ENCODE measurements at places on chromosomes 1 and 21.

- DNase-seq = no peak
Observed at GRCh38 chr1:98084188-98084587, 163.4 kb upstream of the DPYD start.

- DNase-seq = no peak
Observed at GRCh38 chr1:23638786-23639241, 52.8 kb upstream of the RPL11 start.

DNA sequence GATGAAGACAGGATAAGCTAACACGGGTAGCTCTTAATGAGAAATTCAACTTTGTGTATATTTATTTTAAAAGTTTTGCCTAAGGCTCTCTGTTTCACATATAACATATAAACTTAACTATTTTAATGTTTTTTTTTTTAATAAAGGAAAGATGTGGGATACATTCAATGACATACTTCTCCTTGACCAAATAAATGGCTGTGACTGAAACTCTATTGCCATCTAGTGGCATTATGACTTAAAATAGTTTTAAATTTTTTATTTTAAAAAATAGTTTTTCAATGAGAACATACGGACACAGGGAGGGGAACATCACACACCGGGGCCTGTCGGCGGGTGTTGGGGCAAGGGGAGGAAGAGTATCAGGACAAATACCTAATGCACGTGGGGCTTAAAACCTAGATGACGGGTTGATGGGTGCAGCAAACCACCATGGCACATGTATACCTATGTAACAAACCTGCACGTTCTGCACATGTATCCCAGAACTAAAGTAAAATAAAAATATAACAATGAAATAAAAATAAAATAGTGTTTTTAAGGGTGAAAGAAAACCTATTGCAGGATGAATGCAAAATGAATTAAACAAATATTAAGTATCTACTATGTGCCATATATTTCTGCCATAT, 83.4 kb downstream of the LYST start:
- no peak for DNase-seq

- DNase-seq = no peak
Observed at GRCh38 chr1:82446955-82447354, 646.2 kb downstream of the ADGRL2 start.

DNA sequence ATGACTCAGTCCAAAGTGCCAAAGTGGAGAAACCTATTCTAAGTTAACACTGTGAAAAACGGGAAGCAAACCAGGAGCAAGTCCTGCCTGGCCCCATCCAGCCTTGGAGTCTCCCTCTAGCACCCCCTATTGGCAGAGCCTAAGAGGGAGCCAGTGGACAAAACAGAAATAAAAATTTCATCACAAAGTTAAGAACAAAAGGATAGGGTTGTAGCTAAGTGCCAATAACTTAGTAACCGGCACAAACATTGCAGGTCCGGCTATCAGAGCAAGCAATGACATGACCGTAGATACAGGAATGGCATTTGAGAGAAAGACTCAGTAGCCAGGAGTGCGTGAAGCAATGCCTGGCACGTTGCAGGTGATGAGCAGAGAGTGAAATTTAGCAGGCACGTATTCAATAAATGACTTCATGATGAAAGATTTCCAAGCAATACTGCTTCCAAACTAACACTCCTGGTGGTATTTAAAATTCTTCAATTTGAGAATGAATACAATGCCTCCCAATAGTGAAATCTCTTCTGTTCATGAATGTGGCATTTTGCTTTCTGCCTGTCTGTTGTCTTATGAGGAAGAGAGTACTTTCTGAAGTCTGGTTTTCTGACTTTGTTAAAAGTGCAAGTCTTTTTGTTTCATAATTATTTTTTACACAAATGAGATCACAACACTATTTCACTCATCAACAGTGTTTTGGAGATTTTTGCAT, 391.0 kb downstream of the OMA1 start:
- DNase-seq = no peak

GRCh38 chr1:173023343-173023742, 27.4 kb downstream of the TNFSF18 start:
- DNase-seq = no peak

DNA sequence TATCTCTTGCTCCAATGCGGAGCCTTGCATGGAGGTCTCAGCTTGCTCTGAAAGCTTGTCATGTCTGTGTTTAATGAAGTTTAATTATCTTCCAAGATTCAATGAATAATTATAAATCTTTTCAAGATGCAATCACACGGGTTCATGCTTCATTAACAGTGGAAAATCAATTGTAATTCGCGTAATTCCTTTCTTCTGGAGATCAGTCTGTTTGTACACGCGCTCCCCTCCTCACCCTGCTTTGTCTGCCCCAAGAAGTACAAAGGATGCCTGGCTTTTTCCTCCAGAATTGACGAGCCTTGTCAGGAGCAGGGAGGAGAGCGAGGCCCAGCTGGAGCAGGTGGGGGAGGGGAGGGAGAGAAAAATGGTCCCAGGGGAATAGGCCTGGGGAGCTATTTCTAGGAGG, 65.0 kb upstream of the DISP3 start:
- DNase-seq = no peak

DNA sequence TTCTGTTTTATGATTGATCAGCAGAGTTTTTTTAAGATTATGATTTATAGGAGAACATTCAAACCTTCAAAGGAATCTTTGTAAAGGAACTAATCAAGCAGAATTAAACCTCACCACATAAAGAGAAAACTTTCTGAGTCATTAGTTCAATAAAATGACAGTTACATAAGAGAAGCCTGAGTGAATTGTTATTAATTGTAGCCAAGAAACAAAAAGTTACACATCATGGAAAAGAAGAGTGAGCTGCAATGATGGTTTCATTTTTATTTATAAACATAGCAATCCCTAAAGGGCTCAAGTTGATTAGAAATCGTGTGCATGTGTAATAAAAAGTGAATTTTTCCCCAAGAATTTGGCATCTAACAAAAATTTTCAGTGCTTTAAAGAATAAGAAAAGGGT, 731.4 kb downstream of the LTN1 start:
- DNase-seq = no peak

DNA sequence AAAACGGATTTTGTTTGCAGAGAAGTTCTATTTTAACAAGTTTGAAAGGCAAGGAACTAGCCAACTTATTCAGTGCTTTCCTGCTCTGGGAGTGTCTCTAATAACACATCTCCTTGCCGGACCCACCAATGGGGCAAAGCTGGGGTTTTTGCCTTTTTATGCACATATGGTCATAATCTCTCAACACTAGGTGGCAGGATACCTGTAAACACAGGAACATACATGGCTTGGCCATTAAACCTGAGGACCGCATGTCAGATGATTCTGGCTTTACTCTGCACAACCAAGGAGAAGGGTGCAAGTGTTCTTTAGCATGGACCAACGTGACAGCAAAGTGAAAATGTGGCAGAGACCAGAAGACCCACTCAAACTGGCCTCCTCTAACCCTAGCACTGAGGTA, 4.9 kb downstream of the TMEM9 start:
- DNase-seq = no peak

DNA sequence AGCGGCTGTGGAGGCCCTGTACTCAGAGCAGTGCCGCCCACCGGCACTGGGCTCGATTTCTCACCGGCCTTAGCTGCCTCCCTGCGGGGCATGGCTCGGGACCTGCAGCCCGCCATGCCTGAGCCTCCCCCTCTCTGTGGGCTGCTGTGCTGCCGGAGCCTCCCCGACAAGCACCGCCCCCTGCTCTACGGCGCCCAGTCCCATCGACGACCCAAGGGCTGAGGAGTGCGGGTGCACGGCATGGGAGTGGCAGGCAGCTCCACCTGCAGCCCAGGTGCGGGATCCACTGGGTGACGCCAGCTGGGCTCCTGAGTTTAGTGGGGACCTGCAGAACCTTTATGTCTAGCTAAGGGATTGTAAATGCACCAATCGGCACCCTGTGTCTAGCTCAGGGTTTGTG, 5.2 kb upstream of the SOD1 start:
- DNase-seq = no peak

GRCh38 chr1:178451529-178451928, 45.2 kb downstream of the CLEC20A start:
- DNase-seq = no peak

DNA sequence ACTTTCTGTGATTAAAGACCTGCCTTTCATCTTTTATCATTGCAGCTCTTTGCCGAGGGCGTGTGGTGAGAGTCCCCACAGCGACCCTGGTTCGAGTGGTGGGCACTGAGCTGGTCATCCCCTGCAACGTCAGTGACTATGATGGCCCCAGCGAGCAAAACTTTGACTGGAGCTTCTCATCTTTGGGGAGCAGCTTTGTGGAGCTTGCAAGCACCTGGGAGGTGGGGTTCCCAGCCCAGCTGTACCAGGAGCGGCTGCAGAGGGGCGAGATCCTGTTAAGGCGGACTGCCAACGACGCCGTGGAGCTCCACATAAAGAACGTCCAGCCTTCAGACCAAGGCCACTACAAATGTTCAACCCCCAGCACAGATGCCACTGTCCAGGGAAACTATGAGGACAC, 32.0 kb downstream of the PTGFRN start:
- no peak for DNase-seq

- no peak for DNase-seq
Observed at GRCh38 chr1:35646043-35646442, 4.7 kb upstream of the PSMB2 start.

GRCh38 chr1:235930543-235930942, 63.8 kb upstream of the LYST start:
- DNase-seq = no peak

DNA sequence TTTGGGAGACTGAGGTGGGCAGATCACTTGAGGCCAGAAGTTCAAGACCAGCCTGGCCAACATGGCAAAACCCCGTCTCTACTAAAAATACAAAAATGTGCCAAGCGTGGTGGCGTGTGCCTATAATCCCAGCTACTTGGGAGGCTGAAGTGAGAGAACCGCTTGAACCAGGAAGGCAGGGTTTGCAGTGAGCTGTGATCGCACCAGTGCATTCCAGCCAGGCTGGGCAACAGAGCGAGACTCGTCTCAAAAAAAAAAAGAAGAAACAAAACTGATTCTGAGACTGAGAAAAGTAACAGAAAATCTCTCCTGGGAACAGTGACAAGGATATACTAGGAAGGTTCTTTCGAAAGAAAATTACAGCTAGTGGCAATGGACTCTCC, 20.9 kb downstream of the USP48 start:
- no peak for DNase-seq

GRCh38 chr21:41634211-41634694, 126.3 kb upstream of the TMPRSS2 start:
- no peak for DNase-seq

- DNase-seq = no peak
Observed at GRCh38 chr21:33840771-33841170, 74.8 kb downstream of the ATP5PO start.

DNA sequence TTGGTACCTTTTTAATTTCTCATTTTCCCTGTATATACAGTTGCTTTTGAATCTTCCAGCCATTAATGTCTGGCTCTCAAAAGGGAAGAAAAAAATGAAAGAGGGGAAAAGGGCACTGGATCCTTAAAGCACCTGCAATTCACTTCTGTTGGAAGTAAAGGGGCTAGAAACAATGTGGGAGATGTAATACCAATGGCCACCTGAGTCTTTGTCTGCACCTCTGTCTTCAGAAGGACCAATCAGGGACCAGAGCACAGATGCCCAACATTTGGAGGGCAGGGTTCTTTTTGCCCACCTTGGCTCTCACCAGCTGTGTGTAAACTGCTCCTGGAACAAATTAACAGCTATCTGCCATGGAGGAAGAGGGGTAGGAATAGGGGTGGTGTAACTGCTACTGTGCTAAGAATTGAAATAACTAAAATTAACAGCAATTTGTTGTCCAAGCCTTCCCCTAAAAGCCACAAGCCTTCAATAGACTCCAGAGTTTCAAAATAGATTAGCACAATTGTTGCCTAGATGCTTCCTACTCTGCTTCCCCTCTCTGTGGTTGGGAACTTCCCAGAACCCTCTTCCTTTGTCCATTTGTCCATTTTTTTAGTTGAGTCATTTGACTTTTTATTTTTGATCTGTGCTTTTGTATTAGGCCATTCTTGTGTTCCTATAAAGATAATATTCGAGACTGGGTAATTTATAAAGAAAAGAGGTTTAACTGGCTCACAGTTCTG, 11.5 kb upstream of the LRRC8B start:
- DNase-seq = no peak

- no peak for DNase-seq
Observed at GRCh38 chr1:164609089-164609488, 50.1 kb downstream of the PBX1 start.
